ENCODE measurements at places on chromosomes 1 and 21. TPM values are rescaled to one million over a fixed set of nuclear protein-coding genes. Genes with fewer than 3 reads are reported as not detected.

PEAR1 gene
- total RNA-seq = 28.2 TPM

DNA sequence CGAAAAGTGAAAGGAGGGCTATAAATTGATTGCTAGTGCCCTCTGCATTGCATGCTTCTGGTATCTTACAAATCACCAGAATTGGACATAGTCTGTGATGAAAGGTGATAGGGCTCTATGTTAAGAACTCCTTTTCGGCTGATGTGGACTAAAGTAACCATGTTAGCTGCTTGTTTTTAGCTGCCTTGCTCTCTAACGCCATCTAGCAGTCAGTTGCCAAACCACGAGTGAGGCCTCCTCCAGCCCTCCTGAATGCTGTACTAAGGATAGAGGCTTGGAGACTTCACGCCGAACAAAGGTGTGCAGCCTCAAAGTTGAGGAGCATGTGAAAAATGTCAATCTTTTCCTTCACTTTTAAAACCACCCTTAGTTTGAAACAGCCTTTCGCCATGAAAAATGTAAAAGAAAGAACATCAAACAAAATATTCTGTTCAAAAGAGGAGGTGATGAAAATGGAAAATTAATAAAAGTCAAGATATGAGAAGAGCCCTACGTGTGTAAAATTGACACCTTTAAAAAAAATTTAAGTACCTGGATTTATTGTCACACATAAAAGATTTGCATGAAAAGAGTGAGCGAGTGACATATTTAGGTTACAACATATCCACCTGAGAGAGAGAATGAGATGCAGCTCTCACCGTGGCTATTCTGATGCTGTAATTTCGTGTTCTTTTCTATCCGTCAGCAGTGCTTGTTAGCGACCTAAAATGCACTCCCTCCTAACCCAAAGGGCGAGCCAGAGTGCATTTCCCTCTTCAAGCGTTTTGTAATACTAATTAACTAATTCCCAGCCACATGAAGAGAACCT, 8.1 kb downstream of the LRRC53 start:
- no peak overlapping the region for H3K4me3 ChIP-seq
- no peaks in the 10 kb centered on the region for H3K4me1 ChIP-seq
- H3K27me3 ChIP-seq = peaks cover 3% of the 10 kb centered on the region

ITLN2 gene
- total RNA-seq = not detected

SLC6A9 gene
- 49.4 TPM for total RNA-seq

GRCh38 chr1:119083479-119083878, 57.0 kb downstream of the WARS2 start:
- no peak for DNase-seq
- H3K36me3 ChIP-seq = no peaks in the 10 kb centered on the region
- no peak overlapping the region for H3K4me3 ChIP-seq
- no peaks in the 10 kb centered on the region for H3K27me3 ChIP-seq
- H3K27ac ChIP-seq = no peak overlapping the region
